ENCODE measurements at places on chromosomes 1 and 21.

DNA sequence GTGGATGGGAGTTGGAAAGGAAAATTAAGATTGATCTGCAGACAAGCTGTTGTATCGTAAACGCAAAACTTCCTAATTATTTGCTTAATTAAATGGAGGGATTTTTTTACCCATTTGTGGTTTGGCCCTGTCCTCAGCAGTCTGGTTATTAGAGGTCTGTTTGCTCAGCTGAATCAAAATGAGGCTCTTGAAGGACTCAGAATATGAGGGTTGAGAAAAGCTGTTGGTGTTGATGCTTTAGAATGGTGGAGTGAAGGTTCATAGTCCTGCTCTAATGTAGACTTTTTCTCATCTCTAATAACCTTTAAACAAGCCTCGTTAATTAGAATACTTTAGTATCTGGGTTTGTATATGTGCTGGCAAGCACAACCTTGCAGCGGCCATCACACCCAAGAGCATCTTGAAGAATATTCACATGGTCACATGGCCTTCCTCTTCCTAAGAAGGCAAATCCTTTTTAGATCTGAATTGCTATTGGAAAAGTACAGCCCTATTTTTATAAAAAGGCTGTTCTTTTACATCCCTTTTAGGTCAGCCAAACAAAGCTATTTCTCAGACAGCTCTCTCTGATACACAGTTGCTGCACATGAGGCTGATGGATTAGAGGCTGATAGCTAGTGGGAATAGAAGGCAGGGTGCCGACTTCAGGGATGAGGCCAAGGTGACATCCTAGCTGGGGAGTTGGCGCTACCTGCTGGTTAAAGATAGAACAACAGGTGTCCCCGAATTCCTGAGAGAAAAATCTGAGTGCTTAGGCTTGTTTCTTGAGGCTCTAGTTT is 53.8 kb downstream of the MACF1 start:
- peak; percentile 72 for DNase-seq

GRCh38 chr1:13735168-13735930 is 35.4 kb downstream of the PRDM2 start:
- DNase-seq = no peak

GRCh38 chr1:72326494-72326893 is 44.2 kb upstream of the NEGR1 start:
- DNase-seq = no peak

DNA sequence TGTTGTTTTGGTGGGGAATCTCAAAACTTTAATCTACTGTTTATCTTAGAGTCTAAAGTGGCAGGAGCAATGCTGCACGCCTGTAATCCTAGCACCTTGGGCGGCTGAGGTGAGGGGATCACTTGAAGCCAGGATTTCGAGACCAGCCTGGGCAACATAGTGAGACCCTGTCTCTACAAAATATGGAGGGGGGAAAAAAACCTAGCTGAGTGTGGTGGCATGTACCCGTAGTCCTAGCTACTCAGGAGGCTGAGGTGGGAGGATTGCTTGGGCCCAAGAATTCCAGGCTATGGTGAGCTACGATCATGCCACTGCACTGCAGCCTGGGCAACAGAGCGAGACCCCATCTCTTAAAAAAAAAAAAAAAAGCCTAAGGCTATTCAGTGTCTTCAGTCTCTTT is 38.1 kb downstream of the POFUT2 start:
- no peak for DNase-seq

DNA sequence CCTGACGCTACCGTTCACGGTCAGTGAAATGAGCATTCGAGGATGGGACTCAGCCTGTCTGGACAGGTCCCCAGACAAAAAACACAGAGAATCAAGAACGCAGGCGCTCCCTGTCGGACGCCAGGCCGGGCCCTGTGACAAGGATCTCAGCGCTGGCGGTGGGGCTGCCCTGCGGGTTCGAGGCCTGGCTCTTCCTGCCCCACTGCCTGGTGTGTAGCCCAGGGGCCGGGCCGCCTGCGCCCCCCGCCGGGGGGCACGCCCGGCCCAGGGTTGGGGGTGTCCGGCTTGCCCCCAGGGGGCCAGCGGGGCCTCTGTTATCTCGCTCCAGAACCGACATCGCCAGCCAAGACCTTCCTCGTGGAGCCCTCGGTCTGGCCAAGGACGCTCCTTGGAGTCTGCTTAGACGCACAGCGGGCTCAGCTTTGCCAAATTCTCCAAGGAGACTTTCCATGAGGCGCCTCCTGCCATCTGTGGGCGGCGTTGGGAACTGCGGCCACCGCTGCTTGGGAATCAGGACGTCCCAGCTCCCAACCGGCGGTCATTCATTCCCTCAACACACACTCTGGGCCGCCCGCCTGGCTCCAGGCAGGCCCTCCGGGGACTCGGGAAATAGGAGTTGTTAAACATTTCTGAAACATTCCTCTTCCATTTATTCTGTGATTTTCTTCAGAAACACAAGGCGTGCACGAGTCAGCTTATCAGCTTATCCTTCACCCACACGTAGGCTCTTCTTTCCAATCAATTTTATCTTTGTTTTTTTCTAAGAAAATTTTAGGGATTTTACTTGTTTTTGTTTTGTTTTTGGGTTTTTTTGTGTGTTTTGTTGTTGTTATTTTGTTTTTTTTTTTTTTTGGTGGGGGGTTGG is 11.3 kb upstream of the RIPK4 start:
- peak; percentile 87 for DNase-seq

DNA sequence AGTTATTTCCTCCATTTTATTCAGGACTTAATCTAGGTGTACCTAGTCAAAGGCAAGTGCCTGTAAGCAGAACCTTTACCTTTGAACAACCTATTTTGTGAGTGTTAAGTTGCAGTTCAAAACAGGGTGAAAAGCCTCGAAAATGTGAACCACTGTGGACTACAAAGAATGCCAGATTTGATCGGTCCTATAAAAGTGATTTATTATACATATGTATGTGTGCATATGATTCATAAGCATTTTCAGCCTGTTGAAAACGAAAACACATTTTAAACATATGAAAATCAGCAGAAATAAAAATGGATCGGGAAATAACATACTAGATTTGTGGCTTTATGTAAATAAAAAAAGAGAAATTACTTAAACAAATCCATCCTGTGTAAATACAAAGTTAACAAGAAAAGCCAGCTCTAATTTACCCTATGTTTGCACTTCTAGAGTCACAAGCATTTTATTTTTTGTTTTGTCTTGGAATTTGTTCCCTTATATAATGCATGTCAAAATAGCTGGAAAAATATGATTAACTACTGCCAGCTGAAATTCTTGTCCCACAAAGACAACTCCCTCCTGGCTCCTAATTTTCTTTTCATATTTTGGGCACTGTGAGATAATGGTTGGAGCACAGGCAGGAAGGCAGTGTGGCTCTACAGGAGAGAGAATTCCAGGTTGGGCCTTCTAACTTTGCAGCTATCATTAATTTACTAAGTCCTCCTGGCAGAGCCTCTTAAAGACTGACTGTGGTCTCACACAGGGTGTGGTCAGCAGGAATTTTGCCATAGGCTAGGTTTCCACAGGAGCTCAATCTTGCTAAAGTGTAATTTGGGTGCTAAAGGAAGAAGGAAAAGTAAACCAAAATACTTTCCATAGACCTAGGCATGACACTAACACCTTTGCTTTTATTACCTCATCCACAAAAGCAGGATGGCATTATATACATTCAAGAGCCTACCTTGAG is 70.2 kb upstream of the CDC42BPA start:
- peak; percentile 11 for DNase-seq

- DNase-seq = no peak
Observed at GRCh38 chr1:1419813-1420653, 1.0 kb downstream of the ANKRD65 start.

DNA sequence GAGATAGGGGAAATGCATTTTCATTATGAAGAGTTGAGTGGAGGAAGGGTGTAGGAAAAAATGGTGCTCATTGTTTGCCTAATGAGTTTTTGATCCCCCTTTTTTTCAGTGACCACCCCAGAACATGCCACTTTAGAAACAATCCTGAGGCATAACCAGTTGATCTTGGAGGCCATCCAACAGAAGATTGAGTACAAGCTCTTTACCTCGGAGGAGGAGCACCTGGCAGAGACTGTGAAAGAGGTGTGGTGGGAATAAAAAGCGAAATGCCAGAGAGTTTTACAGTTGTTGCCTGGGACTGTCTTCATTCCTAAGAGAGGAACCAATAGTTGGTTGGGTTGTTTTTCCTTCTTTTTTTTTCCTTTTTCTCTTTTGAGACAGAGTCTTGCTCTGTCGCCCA is 54.3 kb upstream of the EPHA8 start:
- DNase-seq = no peak

DNA sequence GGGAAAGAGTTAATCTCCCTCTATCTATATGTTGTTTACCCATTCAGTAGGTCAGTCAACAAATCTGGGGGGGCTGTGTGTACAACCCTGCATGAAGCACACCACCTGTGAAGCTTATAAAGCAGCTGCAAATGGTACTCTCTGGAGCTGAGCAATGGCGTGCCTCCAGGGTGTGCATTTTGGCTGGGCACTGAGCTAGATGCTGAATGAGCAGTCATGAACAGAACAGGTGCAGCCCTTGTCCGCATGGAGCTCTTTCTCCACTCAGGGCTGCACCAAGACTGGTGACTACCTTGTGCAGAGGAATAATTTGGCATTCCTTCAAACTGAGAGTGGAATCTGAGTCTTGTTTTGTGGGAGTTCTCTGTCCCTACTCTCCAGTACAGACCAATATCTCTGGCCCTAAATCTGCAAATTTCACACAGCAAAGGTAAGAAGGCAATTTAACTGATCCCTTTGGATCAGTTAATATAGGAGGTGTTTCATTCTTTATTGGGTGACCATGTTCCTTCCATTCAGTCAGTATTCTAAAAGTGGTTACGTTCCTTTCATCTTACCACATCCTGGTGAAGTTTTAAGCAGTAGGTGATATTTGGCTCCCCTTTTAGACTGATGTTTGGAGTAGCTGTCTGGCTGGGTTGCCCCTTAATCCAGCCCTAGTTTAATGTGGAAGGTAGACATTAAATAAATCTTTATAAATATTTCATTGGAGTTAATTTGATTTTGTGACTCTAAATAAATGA is 76.0 kb downstream of the GPR88 start:
- no peak for DNase-seq
